ENCODE measurements at places on chromosomes 13 and 19.
A peak's percentile ranks its signal among the peaks of the same experiment; 100 is the strongest.

GRCh38 chr13:75762955-75763354, 126.8 kb downstream of the LMO7 start:
- DNase-seq = no peak

DNA sequence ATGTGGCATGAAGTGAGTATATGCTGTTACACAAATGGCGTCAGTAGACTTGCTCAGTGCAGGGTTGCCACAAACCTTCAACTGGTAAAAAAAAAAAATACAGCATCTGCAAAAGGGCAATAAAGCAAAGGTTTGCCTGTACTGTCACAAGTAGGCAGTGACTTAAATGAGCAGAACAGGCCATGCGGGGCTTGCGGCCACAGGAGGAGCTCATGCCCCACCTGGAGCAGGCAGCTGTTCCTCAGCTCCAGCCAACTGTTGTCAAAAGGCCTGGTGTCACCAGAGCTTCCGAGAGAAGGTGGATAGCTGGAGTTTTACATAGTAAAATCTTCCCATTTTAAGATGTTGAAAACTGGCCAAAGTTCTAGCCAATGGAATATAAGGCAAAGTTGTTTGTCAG, 7.7 kb downstream of the ATP7B start:
- DNase-seq = no peak

GRCh38 chr13:112363867-112364528, 12.2 kb upstream of the SPACA7 start:
- DNase-seq = no peak

GRCh38 chr19:42554046-42554575, 25.8 kb upstream of the CEACAM1 start:
- no peak for DNase-seq

- no peak for DNase-seq
Observed at GRCh38 chr19:29211562-29212355, 1.2 kb downstream of the UQCRFS1 start.

- no peak for DNase-seq
Observed at GRCh38 chr13:104008541-104009435, 942.6 kb upstream of the SLC10A2 start.

GRCh38 chr19:56076498-56076897, 44.6 kb downstream of the ZNF787 start:
- DNase-seq = peak; percentile 32

- no peak for DNase-seq
Observed at GRCh38 chr19:28972058-28972852, 240.7 kb downstream of the UQCRFS1 start.

DNA sequence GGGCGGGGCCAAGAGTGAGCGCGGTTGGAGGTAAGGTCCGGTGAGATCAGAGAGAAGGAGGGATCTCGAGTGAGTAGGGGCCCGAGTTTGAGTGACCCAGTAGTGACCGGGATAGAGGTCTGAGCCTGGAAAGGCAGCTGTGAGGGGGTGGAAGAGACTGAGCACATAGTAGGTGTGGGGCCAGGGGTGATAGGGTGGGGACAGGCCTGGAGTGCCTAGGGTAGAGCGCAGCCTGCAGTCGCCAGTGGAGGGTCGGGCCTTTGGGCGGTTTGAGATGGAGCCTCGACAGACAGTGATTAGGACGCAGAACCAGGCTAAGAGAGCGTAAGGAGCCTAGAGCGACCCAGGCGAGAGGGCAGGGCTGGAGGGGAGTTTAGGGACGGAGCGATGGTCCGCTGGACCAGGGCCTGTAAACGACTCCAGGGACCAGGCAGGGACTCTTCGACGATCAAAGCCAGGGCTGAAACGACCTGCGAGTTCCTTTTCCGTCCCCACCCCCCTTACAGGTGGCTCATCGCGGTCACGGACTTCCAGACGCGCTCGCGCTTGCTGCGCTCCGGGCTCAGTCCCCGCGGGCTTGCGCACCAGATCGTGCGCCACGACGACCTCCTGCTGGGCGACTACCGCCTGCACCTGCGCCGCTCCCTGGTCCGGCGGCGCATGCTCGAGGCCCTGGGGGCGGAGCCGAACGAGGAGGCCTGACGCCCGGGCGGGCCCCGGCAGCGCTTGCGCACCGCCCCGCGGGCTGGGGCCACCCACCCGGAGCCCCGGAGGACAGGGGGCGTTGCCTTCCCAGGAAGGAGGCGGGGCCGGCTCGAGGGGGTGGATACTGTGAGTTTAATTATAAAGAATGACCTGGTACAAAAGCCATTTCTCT, 9.4 kb downstream of the C19orf81 start:
- DNase-seq = peak; percentile 76

- DNase-seq = no peak
Observed at GRCh38 chr19:55223291-55224037, 5.1 kb downstream of the TMEM86B start.

DNA sequence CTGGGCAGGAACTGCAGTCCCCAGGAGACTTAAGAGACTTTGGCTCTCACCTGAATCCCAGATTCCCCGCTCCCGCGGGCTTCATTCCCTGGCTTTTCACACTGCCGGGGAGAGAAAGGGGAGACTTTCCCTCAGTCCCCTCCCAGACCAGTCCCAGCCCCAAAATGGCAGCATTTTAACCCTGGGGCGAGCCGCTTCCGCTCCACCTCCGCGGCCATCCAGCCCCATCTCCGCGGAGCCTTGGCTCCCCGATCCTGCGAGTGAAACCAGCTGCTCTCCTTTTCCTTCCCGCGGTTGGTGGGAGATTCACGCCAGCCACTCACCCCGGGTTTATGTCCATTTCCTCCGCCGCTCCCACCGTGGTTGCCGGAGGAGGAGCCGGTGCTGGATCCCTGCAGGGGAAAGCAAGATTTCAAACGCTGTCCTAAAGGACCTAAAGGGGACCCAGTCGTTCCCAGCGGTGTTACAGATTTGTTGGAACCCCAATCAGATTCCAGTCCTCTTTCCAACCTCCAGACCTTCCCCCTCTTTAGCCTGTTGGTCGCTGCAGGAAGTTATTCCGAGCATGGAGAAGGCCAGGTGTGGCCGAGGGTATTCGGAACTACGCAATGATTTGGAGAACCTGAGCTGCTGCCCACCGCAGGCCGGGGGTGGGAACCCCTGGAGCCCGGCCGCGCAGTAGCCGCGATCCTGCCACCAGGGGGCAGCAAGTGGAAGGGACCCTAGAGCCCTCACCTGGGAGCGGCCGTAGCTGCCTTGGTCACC, 3.4 kb downstream of the DMKN start:
- peak; percentile 64 for DNase-seq

GRCh38 chr13:37306778-37307544, 201.5 kb upstream of the CSNK1A1L start:
- no peak for DNase-seq

- DNase-seq = peak; percentile 78
Observed at GRCh38 chr19:39502640-39503417, 4.1 kb downstream of the DLL3 start.

DNA sequence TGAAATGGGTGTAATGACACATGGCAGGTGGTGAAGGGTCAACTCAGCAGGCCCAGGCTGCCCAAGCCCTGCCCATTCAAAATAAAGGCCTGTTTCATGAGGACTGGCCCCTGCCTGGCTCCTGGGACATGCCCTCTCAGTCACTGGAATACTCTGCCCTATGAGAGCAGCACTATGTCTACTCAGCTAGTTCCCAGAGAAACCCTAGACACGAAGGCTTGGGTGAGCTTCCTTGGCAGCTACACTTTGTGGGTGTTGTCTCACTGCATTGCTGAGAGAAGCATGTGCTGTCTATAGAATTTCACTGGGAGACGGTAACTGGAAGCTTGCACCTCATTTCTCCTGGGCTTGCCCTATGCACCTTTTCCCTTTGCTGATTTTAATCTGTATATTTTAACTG, 752.8 kb downstream of the LIG4 start:
- DNase-seq = no peak

DNA sequence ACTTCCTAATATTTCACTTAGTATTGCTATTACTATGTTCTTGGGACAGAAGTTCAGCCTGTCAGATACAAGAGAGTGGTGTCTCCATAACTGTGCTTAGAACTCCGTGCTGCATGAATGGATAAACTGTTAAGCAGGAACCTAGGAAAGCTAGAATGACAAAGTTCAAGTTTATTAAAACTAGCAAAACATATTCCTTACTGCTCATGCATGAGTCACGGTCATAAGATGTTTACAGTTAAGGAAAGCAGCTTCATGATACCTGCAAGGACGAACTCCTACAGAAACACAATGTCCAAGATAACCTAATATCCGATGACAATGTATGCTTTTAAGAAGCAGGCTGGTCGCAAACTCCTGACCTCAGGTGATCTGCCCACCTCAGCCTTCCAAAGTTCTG, 6.0 kb upstream of the ZNF765 start:
- no peak for DNase-seq

DNA sequence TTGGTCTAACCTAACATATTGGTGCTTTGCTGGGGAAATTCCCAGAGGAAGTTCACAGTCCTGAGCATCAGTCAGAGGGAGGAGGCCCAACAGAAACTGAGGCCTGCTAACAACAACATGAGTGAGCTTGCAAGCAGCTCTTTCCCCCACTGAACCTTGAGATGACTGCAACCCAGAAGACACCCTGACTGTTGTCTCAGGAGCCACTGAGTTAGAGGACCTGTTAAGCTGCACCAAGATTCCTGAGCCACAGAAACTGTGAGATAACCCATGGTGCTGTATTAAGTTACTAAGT, 193.2 kb upstream of the UBL3 start:
- DNase-seq = no peak

DNA sequence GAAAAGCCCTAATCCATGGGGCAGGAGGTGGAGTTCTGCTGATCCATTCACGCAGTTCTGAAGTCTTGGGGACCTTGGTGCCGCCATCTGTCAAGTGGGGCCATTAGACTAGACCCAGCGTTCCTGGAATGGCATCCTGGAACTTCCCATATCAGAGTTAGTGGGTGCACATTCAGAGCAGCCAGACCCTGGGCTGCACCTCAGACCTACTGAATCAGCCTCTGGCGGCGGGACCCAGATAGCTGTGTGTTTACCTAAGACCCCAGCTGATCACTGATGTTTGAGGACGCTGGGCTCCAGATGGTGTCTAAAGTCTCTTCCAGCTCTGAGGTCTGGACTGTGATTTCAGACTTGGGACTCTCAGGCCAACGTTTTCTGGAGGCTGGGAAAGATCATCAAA, 12.8 kb downstream of the POP4 start:
- no peak for DNase-seq

DNA sequence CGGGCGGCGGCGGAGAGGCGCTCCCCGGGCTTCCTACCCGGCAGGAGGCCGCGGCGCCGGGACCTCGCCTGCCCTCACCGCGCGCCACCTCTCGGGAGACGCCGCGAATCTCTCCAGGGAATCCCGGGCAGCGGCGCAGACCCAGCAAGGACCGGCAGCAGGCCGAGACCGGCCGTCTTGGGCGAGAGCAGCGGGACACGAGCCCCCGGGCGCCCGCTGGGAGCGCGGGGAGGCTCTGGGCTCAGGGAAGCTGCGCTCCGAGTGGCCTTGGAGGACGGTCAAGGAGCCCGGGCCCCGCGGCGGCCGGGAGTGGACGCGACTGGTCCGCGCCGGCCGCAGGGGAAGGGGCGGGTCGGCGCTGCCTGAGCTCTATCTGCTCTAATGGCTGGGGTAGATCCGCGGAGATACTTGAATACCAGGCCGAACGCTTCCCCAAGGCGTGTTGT, 14.7 kb downstream of the CDX2 start:
- no peak for DNase-seq

DNA sequence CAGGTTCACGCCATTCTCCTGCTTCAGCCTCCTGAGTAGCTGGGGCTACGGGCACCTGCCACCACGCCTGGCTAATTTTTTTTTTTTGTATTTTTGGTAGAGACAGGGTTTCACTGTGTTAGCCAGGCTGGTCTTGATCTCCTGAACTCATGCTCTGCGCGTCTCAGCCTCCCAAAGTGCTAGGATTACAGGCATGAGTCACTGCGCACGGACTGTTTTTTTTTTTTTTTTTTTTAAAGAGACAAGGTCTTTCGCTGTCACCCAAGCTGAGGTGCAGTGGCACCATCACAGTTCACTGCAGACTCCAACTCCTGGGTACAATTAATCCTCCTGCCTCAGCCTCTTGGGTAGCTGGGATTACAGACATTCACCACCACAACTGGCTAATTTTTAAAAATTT, 8.2 kb upstream of the ADAMTS10 start:
- no peak for DNase-seq

DNA sequence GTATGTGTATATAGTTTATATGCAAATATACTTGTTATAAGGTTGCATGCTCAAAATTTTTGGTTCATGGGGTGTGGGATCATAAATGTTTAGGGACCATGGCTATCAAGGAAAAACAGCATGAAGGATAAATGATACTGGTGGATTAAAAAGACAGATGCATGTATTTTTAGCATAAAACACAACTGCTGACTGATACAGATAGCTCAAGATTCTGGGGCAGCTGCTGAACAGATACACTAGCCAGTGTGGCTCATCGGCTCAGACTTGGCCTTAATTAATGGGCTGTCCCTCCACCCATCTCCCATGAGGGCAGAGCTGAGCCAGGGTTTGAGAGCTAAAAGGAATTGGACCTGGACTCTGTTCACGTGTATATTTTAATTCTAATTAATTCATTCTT, 11.4 kb downstream of the ALOX5AP start:
- no peak for DNase-seq

- no peak for DNase-seq
Observed at GRCh38 chr19:33393286-33394005, 19.9 kb downstream of the CEBPG start.

DNA sequence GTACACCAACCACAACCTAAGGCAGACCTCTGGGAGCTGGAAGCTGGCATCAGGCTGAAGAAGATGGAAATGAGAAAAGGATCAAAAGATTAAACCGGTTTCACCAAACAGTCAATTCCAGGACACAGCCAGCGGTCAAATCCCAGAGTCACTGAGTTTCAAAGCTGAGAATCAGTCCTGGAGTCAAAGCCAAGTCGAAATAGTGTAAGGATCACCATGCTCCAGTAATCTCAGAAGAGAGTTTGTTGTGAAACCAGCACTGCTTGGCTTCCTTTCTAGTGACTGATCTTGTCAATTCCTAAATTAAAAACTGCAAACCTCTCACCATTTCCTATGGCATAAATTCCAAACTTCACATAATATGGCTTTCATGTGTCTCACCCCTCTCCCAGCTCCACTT, 198.8 kb downstream of the GPC6 start:
- no peak for DNase-seq

DNA sequence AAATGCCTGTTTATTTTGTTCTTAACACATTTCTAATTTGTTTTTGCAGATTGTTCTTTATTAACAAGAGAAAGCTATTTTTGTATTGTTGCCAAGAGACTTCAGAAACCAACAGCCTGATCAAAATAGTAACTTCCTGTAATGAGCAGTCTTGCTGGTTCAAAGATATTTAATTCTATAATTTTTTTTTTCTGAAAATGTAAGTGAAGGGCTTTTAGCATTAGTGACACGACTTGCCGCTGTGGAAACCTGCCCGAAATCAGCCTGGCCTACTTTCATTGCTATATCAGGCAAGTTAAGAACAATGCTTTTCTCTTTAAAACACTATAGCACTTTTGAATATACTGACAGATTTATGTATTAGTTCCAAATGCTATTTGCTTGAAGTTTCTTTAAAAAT, 374.3 kb downstream of the EFNB2 start:
- no peak for DNase-seq

DNA sequence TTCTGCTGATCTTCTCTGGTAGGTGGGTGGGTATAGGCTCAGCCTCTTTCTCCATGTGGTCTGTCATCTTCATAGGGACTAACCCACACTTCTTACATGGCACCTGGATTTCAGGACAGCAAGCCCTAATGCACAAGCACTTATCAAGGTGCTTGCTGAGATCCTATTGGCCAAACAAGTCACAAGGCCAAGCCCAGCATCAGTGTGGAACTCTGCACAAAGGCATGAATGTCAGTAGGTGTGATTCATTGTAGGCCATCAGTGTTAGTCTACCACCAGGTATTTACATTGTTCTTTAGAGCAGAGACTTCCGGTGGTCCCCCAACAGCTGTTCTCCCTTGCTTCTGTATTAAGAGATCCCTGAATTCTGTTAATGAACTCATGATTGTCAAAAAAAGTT, 8.3 kb upstream of the RB1 start:
- DNase-seq = no peak

All from activated CD4-positive, alpha-beta T cell treated with anti-CD3 and anti-CD28 coated beads, Interleukin-2, amount 50 U/mL, for 16 hours (primary cell).